ENCODE measurements at places on chromosomes 3 and 15.

DNA sequence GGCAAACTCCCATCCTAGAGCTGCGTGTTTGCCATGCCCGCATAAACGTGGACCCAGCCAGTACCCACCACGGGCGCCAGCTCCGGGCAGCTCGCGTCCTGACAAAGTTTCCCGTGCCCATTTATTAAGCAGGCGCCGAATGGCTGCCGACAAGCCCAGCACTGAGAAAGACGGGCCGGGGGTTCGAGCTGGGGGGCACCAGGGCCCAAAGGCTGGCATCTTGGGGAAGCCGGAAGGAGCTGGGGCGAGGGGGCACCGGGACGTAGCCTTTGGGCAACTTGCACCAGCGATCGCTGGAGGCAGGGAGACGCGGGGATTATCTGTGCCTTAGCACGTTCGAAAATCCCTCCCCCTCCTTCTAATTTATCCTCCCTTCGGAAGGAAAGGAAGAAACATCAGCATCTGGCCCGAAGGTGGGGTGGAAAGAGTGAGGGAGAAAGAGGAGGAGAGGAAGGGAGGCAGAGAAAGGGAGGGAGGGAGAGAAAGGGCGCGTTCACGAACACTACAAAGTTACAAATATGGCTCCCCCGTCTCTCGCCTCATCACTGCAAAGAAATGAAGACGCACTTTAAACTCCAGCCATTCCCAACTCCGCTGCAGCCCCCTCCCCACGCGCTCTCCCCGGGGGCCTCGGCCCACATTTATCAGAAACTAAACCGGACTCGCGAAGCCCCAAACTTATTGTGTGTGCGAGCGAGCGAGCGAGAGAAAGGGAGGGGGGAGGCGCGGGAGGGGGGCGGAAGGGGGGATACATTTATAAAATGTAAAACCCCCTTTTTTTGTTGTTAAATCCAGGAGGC lies 1.0 kb downstream of the ANP32A start:
- peak overlapping the region; percentile 99 for H3K27ac ChIP-seq
- no peaks in the 10 kb centered on the region for H3K27me3 ChIP-seq
- peak overlapping the region; percentile 96 for H3K4me3 ChIP-seq

DNA sequence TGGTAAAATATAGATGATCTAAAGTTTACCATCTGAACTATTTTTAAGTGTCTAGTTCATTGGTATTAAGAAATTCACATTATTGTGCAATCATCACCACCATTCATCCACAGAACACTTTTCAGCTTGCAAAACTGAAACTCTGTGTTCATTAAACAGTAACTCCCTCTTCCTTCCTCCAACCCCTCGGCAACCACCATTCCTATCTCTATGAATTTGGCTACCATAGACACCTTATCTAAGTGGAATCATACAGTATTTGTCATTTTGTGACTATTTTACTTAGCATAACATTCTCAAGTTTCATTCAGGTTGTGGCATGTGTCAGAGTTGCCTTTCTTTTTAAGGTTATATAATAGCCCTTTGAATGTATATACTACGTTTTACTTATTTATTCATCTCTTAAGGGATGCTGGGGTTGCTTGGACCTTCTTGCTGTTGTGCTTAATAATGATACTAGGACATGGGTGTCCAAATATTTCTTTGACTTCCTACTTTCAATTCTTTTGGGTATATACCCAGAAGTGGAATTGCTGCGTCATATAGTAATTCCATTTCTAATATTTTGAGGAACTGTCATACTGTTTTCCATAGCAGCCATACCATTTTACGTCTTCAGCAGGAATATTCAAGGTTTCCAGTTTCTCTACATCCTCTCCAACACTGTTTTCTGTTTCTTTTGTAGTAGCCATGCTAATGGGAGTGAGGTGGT lies 20.9 kb downstream of the KAT2B start:
- H3K4me1 ChIP-seq = peaks cover 37% of the 10 kb centered on the region
- no peak for DNase-seq
- H3K4me3 ChIP-seq = peak overlapping the region; percentile 21
- H3K27ac ChIP-seq = peak overlapping the region; percentile 24
- H3K27me3 ChIP-seq = no peaks in the 10 kb centered on the region

DNA sequence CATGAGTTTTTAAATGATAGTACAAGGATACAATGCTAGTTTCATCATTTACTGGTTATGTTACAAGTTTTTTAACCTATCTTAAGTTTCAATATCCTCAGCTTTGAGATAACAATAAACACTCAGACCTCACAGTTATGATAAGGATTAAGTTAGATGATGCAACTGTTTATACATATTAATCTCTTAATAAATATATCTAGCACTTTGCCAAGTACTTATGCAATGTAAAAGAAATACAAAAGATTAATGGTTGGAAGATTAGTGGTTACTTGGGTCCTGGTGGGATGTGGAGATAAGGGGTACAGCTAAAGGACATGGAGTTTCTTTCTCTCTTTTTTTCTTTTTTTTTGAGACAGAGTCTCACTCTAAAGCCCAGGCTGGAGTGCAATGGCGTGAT lies 12.0 kb downstream of the SPPL2A start:
- peaks cover 13% of the 10 kb centered on the region for H3K36me3 ChIP-seq
- H3K4me1 ChIP-seq = peaks cover 18% of the 10 kb centered on the region
- DNase-seq = no peak
- no peak overlapping the region for H3K27ac ChIP-seq
- no peaks in the 10 kb centered on the region for H3K27me3 ChIP-seq

DNA sequence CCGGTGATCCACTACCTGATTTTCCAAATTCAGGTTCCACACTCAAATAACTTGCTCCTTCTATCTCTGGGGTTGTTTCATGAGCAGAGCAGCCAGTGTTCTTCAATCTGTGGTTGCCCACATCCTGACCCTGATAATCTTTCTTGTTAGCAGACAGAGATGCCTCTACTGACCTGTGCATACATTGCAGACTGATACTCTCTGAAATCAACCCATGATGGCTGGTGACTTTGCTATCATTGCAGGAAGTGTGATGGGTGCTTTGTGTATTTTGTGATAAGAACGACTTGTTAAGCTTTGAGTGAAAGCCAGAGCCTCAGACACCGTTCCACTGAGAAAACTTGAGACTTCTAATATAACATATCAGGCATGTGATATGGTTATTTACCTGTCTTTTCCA lies 39.9 kb downstream of the GATM start:
- no peaks in the 10 kb centered on the region for H3K27me3 ChIP-seq
- no peak overlapping the region for H3K4me3 ChIP-seq
- no peak for DNase-seq
- H3K4me1 ChIP-seq = peaks cover 9% of the 10 kb centered on the region
- no peaks in the 10 kb centered on the region for H3K36me3 ChIP-seq
- no peak overlapping the region for H3K27ac ChIP-seq

DNA sequence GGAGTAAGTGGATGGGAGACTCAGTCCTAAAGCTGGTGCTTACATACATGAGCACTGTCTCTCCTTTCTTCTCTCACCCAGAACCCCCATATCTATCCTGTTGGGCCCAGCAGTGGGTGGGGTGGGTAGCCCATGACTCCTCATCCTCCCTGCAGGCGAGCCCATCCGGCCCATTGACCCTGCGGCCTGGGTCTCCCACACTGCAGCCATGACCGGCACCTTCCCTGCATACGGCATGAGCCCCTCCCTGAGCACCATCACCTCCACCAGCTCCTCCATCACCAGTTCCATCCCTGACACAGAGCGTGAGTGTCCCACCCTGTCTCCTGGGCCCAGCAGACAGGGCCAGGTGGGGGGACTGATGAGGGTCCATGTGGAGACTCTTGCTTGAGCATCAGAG lies 8.0 kb upstream of the AP2M1 start:
- no peak overlapping the region for H3K4me3 ChIP-seq
- H3K27me3 ChIP-seq = no peaks in the 10 kb centered on the region
- H3K36me3 ChIP-seq = peaks cover 81% of the 10 kb centered on the region
- H3K27ac ChIP-seq = no peak overlapping the region
- peaks cover 9% of the 10 kb centered on the region for H3K4me1 ChIP-seq
- DNase-seq = no peak

DNA sequence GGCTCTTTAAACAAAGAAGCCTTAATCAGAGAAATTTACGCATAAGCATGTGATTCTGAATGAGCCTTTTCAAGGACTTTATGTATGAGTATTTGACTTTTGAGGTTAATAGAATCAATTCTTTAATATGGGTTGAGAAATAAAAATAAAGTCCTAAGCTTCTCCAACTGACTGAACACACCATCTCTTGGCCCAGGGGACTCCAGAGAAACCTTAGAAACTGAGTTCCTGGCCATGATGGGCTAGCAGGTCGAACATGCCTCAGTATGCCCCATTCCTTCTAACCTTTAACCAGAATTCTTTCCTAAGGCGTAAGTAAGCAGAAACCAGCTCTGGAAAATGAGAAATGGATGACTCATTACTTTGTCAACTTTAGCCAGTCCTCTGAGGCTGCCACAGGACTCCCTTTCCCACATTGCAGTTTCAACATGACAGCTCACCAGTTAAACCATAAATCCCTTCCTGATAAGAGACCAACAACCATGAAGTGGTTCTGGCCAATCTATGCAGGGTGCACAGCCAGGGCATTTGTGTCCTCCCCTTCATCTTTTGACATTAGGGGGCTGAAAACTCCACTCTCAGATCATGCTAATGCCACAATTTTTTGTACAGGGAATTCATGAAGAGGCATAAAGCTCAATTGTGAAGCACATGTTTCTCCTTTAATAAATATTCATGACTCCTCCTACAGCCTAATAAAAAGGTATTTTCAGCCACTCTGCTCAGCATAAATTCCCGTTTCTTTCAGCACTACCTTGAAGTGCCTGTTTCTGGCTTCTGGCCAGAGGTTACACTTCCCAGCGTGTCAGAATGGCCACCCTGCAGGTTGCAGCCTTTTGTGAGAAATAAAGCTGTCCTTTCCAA lies 33.3 kb downstream of the TM4SF18 start:
- peaks cover 24% of the 10 kb centered on the region for H3K4me1 ChIP-seq
- H3K27me3 ChIP-seq = no peaks in the 10 kb centered on the region
- DNase-seq = no peak
- peak overlapping the region; percentile 61 for H3K27ac ChIP-seq
- H3K36me3 ChIP-seq = no peaks in the 10 kb centered on the region

DNA sequence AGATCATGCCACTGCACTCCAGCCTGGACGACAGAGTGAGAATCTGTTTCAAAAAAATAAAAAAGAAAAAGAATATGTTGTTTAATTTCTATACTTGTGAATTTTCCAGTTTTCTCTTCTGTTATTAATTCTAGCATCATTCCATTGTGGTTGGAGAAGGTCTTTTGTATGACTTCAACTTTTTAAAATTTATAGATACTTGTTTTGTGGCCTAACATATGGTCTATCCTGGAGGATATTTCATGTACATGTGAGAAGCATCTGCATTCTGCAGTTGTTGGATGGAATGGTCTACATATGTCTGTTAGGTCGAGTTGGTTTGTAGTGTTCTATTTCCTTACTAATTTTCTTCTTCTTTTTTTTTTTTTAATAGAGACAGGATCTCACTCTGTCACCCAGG lies 35.6 kb downstream of the MAP1A start:
- DNase-seq = no peak
- no peaks in the 10 kb centered on the region for H3K27me3 ChIP-seq
- no peak overlapping the region for H3K4me3 ChIP-seq
- H3K36me3 ChIP-seq = no peaks in the 10 kb centered on the region

GRCh38 chr3:134072881-134073582 lies 43.3 kb upstream of the SLCO2A1 start:
- H3K27me3 ChIP-seq = no peaks in the 10 kb centered on the region
- DNase-seq = no peak
- no peaks in the 10 kb centered on the region for H3K36me3 ChIP-seq

All from upper lobe of right lung (tissue), 1 donor.